ENCODE measurements at places on chromosomes 16 and 17. TPM values are rescaled to one million over a fixed set of nuclear protein-coding genes. Genes with fewer than 3 reads are reported as not detected.
A peak's percentile ranks its signal among the peaks of the same experiment; 100 is the strongest.

DNA sequence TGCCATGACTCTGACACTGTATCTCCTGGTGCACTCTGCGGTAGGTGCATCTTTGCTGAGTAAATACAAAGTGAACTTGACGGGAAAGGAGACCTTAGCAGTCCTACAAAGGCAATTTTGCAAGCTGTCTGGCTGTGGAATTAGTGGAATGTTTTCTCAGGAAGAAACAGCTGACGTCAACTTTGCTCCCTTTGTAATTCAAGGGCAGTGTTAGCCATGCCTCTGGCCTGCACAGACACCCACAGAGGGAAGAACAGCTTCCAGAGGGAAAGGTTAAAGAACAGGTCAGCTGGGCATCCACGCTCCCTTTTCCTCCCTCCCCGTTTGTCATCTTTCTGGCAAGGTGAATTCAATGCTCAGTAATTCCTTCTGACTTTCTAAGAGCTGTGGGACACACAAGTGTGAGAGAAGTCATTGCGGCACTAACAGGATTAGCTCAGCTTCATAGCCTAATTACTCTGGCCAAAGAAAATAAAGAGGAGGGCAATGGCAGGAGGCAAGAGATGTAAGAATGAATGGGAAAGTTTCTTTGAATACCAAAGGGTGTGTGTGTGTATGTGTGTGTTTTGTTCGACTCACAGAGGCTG lies 476.9 kb upstream of the GOT2 start:
- peak; percentile 10 for DNase-seq
- no peaks in the 10 kb centered on the region for H3K36me3 ChIP-seq
- H3K4me1 ChIP-seq = peaks cover 2% of the 10 kb centered on the region
- H3K27ac ChIP-seq = no peak overlapping the region

OR4D1 gene
- total RNA-seq = not detected

DNA sequence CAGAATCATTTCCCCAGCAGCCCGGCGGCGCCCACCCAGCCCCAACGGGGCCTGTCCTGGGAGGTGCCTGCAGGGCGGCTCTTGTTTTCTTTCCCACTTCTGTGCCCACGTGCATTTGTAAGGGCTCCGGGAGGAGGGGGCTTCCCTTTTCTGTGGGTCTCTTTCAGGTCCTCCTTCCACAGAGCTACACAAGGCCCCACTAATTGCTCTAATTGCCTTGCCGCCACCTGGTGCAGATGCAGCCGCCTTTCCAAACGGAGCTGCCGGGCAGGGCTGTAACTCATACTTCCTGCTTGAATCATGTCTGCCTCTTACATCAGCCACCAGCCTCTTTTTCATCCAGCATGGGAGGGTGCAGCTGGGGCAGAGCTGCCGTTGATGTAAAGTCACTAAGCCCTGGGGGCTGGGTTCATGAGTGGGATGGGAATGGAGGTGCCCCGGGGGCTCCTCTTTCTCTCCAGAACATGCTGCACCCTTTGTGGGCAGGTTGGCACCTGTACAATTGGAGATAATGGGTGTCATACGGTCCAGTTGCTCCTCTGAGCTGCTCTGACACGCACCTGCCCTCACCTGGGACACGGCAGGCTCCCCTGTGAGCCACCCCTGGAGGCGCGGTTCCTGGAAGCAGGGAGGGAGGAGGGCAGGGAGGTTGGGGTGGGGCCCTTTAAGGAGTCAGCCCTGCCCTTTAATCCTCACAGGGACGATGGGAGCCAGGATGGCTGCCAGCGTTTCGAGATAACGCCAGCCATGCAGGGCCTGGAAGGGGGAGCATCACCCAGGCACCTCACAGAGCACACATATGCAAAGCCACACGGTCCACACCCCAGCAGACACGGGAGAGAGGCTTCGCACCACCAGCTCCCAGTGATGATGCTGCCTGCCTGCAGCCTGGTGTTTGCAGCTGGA lies 41.1 kb upstream of the KLHDC4 start:
- no peak for DNase-seq
- peaks cover 6% of the 10 kb centered on the region for H3K27me3 ChIP-seq
- no peaks in the 10 kb centered on the region for H3K36me3 ChIP-seq
- no peak overlapping the region for H3K27ac ChIP-seq
- no peak overlapping the region for H3K4me3 ChIP-seq

- H3K4me3 ChIP-seq = no peak overlapping the region
- peaks cover 12% of the 10 kb centered on the region for H3K27me3 ChIP-seq
- no peaks in the 10 kb centered on the region for H3K36me3 ChIP-seq
- no peak for DNase-seq
Observed at GRCh38 chr17:44781551-44782325, 22.9 kb downstream of the ADAM11 start.

P3H4 gene
- total RNA-seq = 22.6 TPM

DNA sequence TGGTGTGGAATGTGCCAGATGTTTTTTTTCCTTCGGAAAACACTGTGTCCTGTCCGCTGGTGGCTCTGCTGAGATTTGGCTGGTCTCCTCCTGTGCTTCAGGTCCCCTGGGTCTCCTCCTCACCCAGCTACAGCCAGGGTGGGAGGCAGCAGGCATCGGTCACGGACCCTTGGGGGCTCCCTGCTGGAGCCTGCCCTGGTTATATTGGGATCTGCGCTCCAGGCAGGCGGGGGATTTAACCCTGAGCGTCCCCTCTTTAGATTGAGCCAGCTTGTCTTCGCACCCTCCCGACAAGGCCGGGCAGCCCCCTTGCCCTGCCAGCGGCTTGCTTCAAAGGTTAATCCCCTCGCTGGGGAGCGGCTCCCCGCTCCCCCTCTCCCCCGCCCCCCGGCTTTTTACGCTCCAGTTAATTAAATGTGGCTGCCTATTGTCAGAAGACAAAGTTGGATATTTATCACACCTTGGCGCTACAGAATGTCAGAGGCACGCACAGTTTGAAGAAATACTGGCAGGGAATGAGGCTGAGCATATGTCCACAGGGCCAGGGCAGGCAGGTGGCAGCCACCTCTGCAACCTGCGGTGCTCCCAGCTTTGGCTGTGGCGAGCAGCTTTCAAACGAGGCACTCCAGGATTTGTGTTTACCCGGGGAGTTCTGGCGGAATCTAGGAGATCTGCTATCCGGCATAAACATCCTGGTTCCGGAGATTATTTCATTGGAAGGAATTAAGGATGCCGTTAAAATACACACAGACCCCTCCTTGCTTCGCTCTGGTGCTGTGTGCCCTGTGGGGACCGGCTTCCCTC lies 38.2 kb upstream of the GSE1 start:
- H3K4me3 ChIP-seq = peak overlapping the region; percentile 60
- peak overlapping the region; percentile 76 for H3K27ac ChIP-seq
- H3K36me3 ChIP-seq = peaks cover 3% of the 10 kb centered on the region
- peaks cover 19% of the 10 kb centered on the region for H3K27me3 ChIP-seq

MAF gene
- 31.4 TPM for total RNA-seq

DUS2 gene
- total RNA-seq = 16.4 TPM

TBC1D3E gene
- total RNA-seq = not detected

GRCh38 chr17:8109661-8110455 lies 8.5 kb downstream of the ALOXE3 start:
- H3K27ac ChIP-seq = no peak overlapping the region
- peaks cover 19% of the 10 kb centered on the region for H3K27me3 ChIP-seq
- peaks cover 11% of the 10 kb centered on the region for H3K4me1 ChIP-seq
- H3K4me3 ChIP-seq = no peak overlapping the region
- peaks cover 4% of the 10 kb centered on the region for H3K36me3 ChIP-seq
- peak; percentile 72 for DNase-seq

- H3K27ac ChIP-seq = no peak overlapping the region
- no peaks in the 10 kb centered on the region for H3K27me3 ChIP-seq
- H3K4me1 ChIP-seq = no peaks in the 10 kb centered on the region
- no peak overlapping the region for H3K4me3 ChIP-seq
- no peaks in the 10 kb centered on the region for H3K36me3 ChIP-seq
- no peak for DNase-seq
Observed at GRCh38 chr17:34126965-34127364, 128.1 kb upstream of the CCL2 start.

GRCh38 chr16:53958341-53958880 lies 254.5 kb downstream of the FTO start:
- no peaks in the 10 kb centered on the region for H3K36me3 ChIP-seq
- no peak overlapping the region for H3K27ac ChIP-seq
- H3K4me3 ChIP-seq = no peak overlapping the region
- no peak for DNase-seq
- H3K4me1 ChIP-seq = no peaks in the 10 kb centered on the region

GRCh38 chr16:64983231-64983630 lies 138.6 kb downstream of the CDH11 start:
- H3K27me3 ChIP-seq = no peaks in the 10 kb centered on the region
- H3K4me3 ChIP-seq = no peak overlapping the region
- H3K36me3 ChIP-seq = no peaks in the 10 kb centered on the region
- no peak overlapping the region for H3K27ac ChIP-seq

GRCh38 chr17:10018461-10018891 lies 113.4 kb upstream of the RCVRN start:
- no peak overlapping the region for H3K27ac ChIP-seq
- no peaks in the 10 kb centered on the region for H3K36me3 ChIP-seq
- peaks cover 9% of the 10 kb centered on the region for H3K4me1 ChIP-seq
- H3K4me3 ChIP-seq = no peak overlapping the region

CD300LB gene
- not detected for total RNA-seq

- H3K36me3 ChIP-seq = no peaks in the 10 kb centered on the region
- no peaks in the 10 kb centered on the region for H3K27me3 ChIP-seq
- H3K4me3 ChIP-seq = no peak overlapping the region
- no peak overlapping the region for H3K27ac ChIP-seq
Observed at GRCh38 chr16:10728003-10728887, 15.4 kb upstream of the NUBP1 start.

DNA sequence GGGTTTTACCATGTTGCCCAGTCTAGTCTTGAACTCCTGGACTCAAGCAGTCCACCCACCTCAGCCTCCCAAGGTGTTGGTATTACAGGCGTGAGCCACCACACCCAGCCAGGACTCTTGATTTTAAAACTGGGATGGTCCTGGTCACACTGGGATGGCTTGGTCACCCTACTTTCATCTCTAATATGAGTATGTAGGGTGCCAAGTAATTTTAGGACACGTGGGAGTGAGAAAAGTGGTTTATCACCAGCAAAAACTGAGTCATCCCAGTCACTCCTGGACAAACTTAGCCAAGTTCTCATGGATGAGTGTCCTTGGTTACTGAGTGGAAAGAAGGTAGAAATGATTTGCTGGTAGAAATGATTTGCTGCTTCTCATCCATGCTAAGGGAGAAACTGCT lies 9.9 kb downstream of the CLEC19A start:
- no peak overlapping the region for H3K4me3 ChIP-seq
- no peak overlapping the region for H3K27ac ChIP-seq
- H3K36me3 ChIP-seq = no peaks in the 10 kb centered on the region
- DNase-seq = no peak

GRCh38 chr16:19888834-19889233 lies 4.2 kb upstream of the GPRC5B start:
- peaks cover 4% of the 10 kb centered on the region for H3K4me1 ChIP-seq
- peaks cover 3% of the 10 kb centered on the region for H3K27me3 ChIP-seq
- H3K27ac ChIP-seq = no peak overlapping the region
- DNase-seq = no peak
- no peak overlapping the region for H3K4me3 ChIP-seq

DNA sequence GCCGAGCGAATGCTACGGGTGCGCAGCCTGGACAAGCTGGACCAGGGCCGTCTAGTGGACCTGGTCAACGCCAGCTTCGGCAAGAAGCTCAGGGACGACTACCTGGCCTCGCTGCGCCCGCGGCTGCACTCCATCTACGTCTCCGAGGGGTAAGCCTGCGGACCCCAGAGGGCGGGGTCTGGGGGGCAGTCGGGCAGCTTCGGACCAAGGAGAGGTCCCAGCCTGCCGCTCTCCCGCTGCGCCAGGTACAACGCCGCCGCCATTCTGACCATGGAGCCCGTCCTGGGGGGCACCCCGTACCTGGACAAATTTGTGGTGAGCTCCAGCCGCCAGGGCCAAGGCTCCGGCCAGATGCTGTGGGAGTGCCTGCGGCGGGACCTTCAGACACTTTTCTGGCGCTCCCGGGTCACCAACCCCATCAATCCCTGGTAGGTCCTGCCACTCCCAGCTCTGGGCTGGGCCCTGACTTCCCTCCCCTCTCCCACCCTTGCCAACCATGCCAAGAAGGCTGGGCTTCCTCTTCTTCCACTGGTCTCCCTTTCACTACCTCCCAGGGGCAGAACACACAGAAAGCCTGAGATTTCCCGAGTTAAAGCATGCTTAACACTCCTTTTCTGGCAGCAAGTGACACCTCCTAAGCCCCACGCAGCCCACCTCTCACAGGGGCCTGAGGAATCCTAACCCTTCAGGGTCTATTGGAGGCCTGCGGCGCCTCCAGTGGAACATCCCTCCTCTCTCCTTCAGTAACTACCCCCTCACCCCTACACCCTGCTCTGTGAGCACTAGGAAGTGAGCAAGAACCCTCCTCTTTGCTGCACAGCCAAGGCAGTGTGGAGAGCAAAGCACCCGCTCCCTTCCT lies 3.2 kb downstream of the NAGS start:
- no peak overlapping the region for H3K27ac ChIP-seq
- no peak for DNase-seq
- H3K27me3 ChIP-seq = peaks cover 18% of the 10 kb centered on the region
- peaks cover 5% of the 10 kb centered on the region for H3K36me3 ChIP-seq
- peaks cover 16% of the 10 kb centered on the region for H3K4me1 ChIP-seq

GRCh38 chr17:29659155-29659554 lies 36.4 kb upstream of the CORO6 start:
- H3K27me3 ChIP-seq = peaks cover 3% of the 10 kb centered on the region
- no peak overlapping the region for H3K4me3 ChIP-seq
- no peak for DNase-seq
- no peak overlapping the region for H3K27ac ChIP-seq

- H3K27ac ChIP-seq = peak overlapping the region; percentile 84
- peak; percentile 20 for DNase-seq
- H3K27me3 ChIP-seq = peaks cover 3% of the 10 kb centered on the region
Observed at GRCh38 chr17:39927929-39928857, 661 bp downstream of the LRRC3C start.

- H3K27me3 ChIP-seq = peaks cover 4% of the 10 kb centered on the region
- H3K27ac ChIP-seq = no peak overlapping the region
- H3K36me3 ChIP-seq = no peaks in the 10 kb centered on the region
- H3K4me3 ChIP-seq = no peak overlapping the region
- DNase-seq = peak; percentile 89
Observed at GRCh38 chr17:2828397-2829038, 32.3 kb downstream of the RAP1GAP2 start.

- peak; percentile 54 for DNase-seq
- no peaks in the 10 kb centered on the region for H3K36me3 ChIP-seq
- H3K27ac ChIP-seq = no peak overlapping the region
- H3K27me3 ChIP-seq = no peaks in the 10 kb centered on the region
- no peak overlapping the region for H3K4me3 ChIP-seq
Observed at GRCh38 chr16:23026784-23027362, 122.4 kb downstream of the USP31 start.

DNA sequence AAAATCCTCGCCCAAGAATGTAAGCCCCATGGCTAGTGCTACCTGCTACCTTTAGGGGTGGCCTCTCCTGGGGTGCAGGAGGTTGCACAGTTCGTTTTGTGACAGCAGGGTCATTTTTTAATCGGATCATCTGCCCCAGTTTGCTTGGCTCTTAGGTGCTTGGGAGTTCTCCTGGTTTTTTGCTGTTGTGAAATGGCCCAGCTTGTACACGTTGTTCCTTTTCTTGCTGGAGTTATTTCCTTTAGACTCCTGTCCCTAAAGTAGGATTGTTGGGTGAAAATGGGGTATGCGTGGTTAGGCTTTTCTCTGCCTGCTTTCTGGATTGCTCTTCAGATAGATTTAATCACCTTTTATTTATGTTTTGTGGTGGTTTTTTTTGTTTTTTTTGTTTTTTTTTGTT lies 25.8 kb downstream of the ABCC1 start:
- no peak for DNase-seq
- no peaks in the 10 kb centered on the region for H3K4me1 ChIP-seq
- H3K36me3 ChIP-seq = peaks cover 34% of the 10 kb centered on the region
- H3K27ac ChIP-seq = no peak overlapping the region

Data from endothelial cell (in vitro differentiated cells).